Dorsolateral prefrontal cortex (tissue), 122 donors: ENCODE measurements at places on chromosomes 4 and X.

DNA sequence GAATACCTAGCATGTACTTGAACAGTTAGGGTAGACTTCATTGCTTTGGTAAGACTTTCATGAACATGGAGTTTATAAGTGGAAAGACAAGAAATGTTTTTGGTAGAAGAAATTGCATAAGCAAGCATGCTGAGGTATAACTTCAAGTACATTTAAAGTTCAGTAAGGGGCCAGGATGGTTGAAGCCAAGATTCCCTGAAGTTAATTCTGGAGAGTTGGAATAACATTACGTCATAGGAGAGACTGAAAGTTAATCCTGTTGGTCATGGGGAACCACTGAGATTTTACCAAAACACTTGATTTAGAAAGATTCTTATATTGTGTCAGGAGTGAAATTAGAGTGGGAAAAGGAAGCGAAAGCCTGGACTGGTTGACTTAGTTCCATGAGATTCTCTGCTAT lies 767.5 kb upstream of the MAGEB2 start:
- DNase-seq = no peak

- no peak for DNase-seq
Measured at GRCh38 chrX:150767475-150768131, 74.4 kb downstream of the MTMR1 start.

DNA sequence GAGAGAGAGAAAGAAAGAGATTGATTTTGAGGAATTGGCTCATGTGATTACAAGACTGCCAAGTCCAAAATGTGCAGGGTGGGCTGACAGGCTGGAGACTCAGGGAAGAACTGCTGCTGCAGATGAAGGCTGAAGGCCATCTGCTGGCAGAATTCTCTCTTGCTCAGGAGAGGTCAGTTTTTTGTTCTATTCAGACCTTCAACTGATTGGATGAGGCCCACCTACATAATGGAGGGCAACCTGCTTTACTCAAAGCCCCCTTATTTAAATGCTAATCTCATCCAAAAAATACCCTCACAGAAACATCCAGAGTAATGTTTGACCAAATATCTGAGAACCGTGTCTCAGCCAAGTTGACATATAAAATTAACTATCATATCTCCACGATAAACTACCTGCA lies 38.2 kb upstream of the MAMLD1 start:
- no peak for DNase-seq

GRCh38 chr4:134848681-134849080 lies 647.1 kb upstream of the PABPC4L start:
- DNase-seq = no peak

GRCh38 chr4:23163647-23164436 lies 471.1 kb downstream of the GBA3 start:
- no peak for DNase-seq

DNA sequence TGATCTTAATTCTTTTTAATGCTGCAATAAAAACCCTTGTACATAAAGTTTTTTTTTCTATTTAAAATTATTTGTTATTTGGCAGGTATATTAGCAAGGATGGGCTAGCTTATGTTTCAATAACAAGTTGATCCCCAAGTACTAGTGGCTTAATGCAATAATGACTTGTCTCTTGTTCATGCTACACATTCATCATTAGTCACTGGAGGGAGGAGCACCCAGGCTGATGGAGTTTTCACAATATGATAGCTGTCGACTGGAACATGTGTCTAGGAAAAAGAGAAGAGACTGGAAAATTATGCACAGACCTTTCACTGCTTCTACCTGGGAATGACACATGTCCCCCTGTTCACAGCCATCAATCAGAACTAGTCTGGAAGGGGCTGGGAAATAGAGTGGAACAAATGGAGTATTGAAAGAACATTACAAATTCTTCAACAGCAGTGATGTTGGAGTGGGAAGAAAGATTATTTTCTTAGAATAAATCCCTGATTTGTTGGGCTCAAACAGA lies 387.9 kb upstream of the RPS6KA3 start:
- DNase-seq = no peak

- no peak for DNase-seq
Measured at GRCh38 chrX:129739578-129739977, 799 bp downstream of the XPNPEP2 start.

DNA sequence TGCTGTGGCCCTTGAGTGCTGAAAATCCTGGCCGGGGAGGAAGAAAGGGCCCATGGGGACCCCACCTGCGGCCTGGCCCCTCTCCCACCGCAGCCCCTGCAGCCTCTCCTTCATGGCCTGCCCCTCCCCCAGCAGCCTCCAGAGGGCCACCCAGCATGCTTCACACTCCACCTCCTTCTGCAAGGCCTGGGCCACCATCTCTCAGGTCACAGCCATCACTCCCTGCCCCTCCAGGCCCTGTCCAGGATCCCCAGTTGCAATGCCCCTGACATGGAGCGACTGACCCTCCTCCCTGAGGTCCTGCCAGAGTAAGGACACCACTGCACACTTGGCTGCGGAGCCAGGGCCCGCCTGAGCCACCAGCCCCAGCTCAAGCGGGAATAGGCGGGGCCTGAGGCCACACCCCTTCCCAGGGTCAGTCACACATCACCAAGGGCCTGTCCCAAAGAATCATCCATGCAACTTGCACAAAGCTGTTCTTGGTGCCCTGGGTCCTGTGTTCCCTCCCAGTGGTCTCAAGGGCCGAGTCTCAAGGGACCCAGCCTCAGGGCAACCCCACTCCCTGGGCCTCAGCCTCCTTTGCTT lies 32.9 kb downstream of the CCNQ start:
- no peak for DNase-seq

DNA sequence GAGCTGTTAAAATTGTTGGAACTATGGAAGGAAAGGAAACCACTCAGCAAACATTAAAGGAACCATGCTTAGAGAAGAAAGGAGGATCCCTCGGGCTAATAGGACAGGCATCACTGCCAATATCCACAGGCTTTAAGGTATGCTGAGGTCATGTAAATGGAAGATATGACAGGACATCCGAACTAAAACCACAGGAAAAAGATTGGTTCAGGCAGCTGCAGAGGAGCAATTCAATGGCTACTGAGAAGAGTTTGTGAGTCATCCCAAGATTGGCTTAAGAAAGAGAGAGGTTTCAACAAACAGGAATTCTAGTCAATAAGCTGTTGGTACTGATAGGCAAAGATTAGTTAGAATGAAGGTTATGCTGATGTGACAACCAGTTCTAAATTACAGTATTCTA lies 106.4 kb upstream of the FAM241A start:
- DNase-seq = no peak

DNA sequence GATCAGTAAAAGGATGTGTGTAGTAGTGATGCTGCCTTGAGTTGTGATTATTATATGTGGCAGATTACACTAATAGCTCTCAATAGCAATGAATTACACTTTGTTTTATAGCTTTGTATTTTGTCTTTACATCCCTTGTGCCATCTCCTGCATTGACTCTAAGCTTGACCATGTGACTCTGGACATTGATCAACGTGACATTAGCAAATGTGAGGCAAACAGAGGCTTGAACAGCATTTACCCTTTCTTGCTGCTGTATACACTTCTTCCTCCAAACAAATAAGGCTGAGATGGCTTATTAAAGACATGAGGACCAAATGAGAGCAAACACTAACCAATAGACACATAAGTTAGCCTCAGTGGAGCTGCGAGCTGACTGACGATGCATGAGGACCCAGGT lies 63.5 kb downstream of the MAD2L1 start:
- DNase-seq = no peak

DNA sequence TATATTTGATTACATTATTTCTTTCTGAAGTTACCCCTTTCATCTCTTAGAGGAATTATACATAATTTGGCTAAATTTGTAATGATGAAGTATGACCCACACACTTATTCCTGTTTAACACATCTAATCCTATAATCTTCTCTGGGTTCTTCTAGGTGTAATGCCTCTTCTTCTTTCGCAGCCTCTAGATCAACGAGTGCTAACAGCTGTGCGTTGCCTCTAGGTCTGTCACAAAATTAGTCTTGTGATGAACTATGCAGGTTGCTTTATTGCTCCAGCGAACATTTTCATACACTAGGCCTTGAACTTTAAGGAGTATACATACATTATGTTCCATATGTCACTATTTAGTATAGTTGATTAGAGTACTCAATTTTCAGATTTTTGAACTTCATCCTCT lies 89.9 kb downstream of the TTC29 start:
- no peak for DNase-seq
